ENCODE measurements at places on chromosomes 3 and 15.

GRCh38 chr3:150414959-150415358 lies 6.9 kb downstream of the TSC22D2 start:
- DNase-seq: no peak

DNA sequence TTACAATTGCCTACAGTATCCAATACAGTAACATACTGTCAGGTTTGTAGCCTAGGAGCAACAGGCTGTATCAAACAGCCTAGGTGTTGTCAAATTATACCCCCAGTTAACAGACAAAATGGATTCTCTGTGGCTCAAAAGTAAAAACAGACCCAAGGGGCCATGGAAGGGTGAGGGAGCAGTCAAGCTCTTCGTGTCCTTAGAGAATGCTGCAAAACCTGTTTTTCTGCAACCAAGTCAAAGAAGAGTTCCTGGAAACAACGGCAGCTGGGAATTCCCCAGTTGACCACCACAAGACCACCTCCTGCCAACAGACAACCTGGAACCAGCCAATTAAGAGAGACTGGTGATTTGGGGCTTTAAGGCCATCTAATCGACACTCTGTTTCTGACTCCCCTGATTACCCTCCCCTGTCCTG lies 11.1 kb upstream of the THUMPD3 start:
- no peak for DNase-seq

DNA sequence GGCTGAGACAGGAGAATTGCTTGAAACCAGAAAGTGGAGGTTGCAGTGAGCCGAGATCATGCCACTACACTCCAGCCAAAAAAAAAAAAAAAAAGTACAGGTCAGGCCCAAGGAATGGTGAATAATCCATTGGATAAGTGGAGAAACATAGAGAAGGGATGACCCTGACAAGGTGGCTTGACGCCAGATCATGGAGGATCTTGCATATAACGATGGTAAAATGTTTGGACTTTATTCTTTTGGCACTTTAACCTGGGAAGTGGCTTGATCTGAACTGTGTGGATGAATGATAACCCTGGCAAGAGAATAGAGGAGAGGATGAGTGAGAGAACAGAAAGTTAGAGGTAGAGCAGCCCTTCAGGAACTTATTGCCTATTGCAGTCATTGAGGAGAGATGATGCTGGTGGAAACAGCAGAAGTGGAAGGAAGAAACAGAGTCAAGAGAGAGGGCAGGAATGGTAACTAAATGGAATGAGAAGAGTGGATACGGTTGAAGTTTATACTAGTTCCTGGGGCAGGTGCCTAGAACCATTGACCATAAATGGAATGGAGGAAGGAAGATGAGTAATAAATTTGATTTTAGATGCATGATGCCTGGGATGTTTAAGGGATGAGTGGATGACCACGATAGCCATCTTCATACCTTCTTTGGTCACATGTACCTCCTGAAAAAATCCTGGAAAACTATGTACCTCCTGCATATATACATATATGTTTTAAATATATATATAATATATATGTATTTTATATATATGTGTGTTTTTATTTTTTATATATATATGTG lies 57.8 kb downstream of the BLM start:
- DNase-seq: no peak

GRCh38 chr15:29050870-29051269 lies 165.1 kb downstream of the APBA2 start:
- no peak for DNase-seq

GRCh38 chr15:32879980-32880379 lies 162.2 kb downstream of the GREM1 start:
- no peak for DNase-seq

GRCh38 chr3:56691165-56692000 lies 8.3 kb upstream of the TASOR start:
- DNase-seq: no peak

- DNase-seq: no peak
Observed at GRCh38 chr3:73141525-73141924, 80.1 kb downstream of the EBLN2 start.

DNA sequence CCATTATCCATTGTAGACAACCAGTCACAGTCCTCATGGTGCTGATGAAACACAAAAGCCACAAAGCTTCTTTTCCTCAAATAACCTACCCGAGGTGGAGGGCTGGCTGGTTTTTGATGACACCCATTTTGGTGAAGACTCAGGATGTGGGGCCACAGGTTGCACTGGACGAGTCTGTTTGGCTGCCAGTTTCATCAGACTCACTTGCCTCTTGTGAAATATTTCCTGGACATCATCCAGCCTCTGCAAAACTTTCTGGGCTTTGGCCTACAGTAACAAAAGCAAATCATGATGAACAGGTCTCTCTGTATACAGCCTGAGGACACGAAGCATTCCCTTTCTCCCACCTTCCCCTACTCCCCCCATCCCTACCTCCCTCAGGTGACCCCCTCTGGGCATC lies 42.2 kb downstream of the B3GNT5 start:
- no peak for DNase-seq

- DNase-seq: no peak
Observed at GRCh38 chr3:22659651-22660475, 543.3 kb upstream of the UBE2E2 start.

GRCh38 chr3:16305111-16305541 lies 40.1 kb downstream of the OXNAD1 start:
- DNase-seq: no peak

DNA sequence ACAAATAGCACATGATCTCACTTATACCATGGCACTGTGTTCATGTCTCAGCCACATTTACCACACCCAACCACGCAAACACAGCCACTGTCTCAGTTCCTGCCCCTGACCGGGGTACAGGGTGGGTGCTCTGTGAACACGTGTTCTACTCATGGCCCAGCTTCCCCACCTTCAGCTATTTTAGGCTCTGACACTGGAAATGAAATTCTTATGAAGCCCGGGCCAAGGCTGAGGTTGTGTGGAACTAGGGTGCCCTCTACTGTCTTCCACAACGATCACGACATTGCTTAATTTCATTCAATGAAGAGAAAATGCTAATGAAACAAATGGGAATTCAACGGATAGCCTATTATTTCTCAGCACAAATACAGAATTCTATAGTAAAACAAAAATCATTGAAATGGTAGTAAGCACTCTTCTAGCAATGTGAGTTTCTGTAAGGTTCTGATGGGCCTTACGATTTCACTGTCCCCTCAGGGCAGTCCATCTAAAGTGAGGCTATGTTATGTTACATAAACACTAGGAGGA lies 2.1 kb upstream of the GABRA5 start:
- no peak for DNase-seq

DNA sequence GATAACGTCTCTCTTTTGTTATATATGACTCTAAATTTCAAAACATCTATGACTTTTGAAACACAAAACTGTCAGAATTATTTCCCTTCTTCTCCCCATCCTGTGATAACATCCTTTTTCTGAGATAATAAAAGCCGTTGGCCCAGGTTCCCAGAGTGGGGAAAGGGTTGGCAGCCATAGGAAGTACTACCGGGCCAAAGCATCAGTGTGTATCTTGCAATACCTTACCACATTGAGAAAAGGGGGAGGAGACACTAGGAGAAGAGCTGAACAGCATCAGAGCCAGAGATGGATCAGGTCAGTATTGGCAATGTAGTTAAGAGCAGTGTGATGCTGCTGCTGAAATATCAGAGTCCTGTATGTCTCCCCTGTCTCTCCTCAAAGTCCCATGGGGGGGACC lies 210.0 kb upstream of the PROK2 start:
- no peak for DNase-seq

DNA sequence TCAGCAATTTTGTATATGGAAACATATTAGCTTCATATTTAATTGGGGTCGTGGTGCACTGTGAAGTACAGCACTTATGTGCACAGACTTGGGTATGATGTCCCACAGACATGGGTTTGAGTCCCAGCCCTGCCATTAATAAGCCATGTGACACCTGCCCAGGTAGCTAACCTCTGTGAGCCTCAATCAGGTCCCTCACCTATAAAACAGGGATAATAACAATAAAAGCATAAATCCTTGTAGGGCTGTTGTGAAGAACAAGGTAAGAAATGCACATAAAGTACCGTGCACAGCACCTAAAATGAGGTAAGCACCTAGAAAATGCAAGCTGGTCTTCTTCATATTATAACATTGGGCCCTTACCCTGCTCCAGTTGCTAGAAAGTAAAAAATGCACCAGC lies 173.5 kb upstream of the WNT5A start:
- DNase-seq: no peak

- DNase-seq: no peak
Observed at GRCh38 chr3:17908399-17909191, 166.2 kb upstream of the TBC1D5 start.

DNA sequence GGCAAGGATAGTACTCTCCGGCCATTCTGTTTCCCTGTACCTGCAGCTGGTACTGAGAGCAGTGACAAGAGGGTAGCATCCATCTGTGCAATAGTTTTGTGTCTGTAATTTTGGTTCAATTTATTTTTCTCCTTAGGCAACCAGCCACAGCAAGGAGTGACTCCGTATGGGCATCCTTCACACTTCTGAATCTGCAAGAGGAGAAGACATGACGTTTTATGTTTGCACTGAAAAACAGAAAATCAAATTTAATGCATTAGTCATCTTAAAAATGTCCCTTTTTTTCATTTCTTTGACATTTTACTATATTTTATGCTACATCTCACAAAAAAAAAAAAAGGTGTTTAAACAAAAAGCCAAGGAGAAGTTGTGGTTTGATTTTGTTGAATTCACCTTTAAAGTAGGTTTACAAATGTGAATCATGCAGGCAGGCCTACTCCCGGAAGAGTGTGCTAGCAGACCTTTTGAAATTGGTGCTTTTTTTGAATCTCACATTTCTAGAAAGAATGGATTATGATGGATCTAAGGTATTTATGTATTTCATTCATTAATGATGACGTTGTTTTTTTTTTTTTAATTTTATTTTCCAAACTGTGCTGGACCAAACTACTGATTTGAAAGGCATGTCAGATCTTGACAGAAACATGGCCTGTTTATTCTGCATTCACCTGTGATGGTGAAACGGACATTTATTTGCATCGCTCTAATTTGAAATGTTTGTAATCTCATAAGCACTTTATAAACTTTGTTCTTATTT lies 28.1 kb downstream of the IGSF10 start:
- no peak for DNase-seq

DNA sequence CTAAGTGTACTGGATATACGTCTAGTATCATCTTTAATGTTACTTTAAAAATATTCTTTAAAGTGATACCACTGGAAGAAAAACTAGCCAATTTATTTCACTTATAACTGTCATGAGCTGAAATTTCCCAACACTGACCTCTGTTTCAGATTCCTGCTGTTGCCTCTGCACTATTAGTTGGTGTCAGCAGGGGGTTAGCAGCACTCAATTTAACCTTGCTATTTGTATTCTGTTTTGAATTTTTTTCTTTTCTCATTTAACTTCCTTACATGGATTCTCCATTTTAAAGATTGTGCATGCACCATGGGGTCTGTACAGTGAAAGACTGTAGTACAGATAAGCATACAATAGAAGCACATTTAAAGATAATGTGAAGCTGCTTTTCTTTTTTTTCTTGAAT lies 169.2 kb downstream of the UBE2E2 start:
- DNase-seq: no peak

- DNase-seq: no peak
Observed at GRCh38 chr3:14289590-14290461, 111.2 kb downstream of the LSM3 start.

DNA sequence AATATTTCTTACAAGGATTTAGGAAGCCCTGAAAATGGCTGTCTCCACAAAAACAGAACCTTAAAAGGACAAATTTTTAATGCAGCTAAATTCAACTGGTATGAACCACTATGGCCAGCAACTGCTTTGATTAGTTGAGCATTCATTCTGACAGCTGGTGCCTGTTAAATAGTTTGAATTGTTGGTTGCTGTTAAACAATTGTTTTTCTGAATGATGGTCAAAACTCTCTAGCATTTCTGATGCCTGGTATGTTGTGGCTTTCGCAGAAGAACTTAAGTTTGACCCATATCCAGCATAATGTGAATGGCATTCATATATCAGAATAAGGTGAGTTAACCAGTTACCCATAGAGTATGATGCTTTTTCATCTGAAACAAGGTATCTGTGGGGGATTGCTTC lies 138.4 kb downstream of the MEIS2 start:
- no peak for DNase-seq

GRCh38 chr3:17065881-17066280 lies 181.1 kb downstream of the PLCL2 start:
- DNase-seq: no peak

DNA sequence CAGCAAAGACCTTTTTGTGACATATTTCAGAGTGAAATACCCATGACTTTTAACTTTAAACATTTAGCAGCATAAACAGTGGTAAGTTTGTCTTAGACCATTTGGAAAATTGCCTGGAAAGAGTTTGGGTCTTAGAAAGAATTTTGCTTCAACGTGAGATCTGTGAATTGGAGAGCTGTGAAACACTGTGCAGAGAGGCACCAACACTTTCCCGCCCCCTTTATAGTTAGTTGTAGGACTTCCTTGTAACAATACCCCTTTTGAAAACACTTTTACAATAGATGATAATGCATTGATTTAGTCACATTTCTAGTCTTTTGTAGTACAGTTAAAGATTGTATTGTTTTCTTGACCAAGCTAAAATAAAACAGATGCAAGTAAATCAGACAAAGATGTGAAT lies 43.5 kb upstream of the MBNL1 start:
- no peak for DNase-seq
